ENCODE measurements at places on chromosomes 16 and 17.

DNA sequence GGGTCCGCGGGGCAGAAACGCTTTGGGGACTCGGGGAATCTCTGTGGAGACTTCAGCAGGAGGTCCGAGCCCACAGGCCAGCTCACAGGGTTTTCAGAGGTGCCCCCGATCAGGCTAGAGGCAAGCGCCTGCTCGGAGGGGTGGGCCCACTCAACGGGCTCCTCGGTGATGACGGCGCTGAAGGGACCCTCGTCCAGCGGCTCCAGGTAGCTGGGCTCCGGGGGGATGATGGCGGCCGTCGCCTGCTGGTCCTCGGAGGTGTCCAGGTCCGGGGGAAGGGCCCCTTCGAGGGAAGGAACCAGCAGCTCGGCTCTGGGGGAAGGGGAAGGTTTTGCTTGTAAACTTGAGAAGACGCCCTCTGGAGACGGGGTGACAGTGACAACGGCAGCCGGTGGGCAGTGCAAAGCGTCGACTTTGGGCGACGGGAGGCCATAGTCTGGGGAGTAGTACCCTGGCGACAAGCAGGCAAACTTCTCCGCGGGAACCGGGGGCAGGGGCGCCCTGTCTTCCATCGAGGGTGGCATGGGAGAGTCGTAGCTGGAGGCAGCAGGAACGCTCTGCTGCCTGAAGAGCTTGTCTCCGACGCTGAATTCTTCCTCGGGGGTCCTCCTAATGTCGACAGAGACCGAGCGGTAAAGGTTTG is 63.2 kb downstream of the ZNF778 start:
- no peak for DNase-seq

DNA sequence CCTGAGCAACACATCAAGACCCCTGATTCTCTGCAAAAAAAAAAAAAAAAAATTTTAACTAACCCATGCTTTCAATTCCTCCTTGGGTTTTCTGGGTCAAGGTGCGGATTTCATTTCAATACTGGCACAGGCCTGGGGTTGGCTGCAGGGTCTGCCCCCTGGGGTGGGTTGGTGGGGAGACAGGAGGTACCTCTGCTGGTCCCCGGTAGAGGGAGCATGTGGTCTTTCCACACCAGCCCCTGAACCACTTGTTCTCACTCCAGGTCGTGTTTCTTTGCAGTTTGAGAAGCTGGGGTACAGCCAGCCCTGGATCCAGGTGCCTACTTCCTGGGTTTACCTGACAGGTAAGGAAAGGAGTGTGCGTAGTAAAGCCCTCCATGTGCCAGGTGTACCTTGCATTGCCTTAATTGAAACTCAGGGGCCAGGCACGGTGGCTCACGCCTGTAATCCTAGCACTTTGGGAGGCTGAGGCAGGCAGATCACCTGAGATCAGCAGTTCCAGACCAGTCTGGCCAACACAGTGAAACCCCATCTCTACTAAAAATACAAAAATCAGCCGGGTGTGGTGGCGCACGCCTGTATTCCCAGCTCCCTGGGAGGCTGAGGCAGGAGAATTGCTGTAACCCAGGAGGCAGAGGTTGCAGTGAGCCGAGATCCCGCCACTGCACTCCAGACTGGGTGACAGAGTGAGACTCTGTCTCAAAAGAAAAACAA is 21.8 kb downstream of the SDR42E2 start:
- DNase-seq: no peak

GRCh38 chr17:44768505-44769142 is 9.8 kb downstream of the ADAM11 start:
- DNase-seq: no peak

DNA sequence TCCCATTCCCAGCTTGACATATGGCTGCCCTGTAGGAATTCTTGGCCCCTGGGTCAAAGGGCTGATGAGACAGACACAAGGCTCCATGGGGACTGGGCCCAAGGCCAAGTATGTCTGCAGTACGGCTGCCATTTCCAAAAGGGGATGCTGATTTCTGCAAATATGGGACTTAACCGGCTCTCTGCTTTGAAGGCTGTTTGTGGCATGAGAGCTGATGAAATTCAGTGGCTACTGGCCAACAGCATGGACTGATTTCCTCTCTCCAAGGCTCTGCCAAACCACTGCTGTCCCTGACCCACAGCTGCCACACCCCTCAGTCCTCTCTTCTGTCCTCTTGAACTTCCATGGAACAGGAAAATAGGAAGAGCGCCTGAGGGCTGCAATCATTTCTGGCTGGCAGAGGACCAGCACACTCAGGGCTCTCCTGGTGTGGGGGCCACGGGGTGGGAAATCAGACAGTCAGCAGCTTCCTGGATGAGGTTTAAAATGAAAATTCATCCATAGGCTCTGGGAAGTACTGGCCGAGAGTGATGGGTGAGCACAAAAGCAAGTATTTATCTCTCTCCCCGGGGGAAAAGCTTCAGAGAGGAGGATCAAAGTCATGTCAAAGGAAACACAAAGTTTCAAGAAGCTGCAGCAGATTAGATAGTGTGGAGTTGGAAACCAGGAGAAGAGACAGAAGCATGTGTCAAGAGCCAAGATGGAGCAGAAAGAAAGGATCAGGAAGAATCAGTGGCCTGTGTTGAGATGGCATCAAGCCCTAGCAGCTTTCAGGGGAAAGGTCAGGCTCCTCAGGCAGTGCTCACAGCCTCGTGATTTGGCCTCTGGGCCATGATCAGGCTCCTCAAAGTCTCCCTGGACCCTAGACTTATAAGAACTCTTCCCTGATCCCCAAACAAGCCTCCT is 64.1 kb upstream of the SREBF1 start:
- no peak for DNase-seq

- no peak for DNase-seq
These were observed 61.1 kb upstream of the TOB1 start for GRCh38 chr17:50927287-50927686.

GRCh38 chr17:1830288-1830687 is 483 bp downstream of the RPA1 start:
- no peak for DNase-seq

All from stimulated activated CD8-positive, alpha-beta memory T cell treated with anti-CD3 and anti-CD28 coated beads, Interleukin-15, amount 100 ng/mL, for 1 hour (primary cell).